Right lung (tissue), 10 donors: ENCODE measurements at places on chromosomes 4 and X. TPM values are rescaled to one million over a fixed set of nuclear protein-coding genes. Genes with fewer than 3 reads are reported as not detected.

Gene CT45A10
- 18.8 TPM for polyA plus RNA-seq

Gene COL4A6
- 14.5 TPM for polyA plus RNA-seq

Gene SHROOM3
- polyA plus RNA-seq = 14.5 TPM

DNA sequence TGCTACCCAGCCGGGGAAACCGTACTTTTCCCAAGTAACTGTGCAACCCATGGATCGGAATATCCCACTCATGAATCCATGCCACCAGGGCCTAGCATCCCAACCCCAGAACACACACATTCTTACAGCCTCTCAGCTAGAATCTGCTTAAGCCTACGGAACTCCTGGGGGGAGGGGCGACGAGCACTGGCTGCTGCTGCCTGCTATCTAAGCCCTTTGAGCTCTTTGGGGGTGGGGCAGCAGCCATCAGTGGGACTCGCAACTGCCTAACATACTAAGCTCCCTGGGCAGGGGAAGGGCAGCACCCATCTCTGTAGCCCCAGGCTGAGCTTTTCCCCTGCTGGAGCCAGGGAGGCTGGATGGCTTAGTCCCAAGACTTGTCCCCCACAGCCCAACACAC lies 28.6 kb downstream of the NUDT10 start:
- no peak for DNase-seq

GRCh38 chr4:111228396-111228795 lies 605.5 kb upstream of the PITX2 start:
- no peak for DNase-seq

- peak; percentile 43 for DNase-seq
These were observed at the start of gene SCML2 for GRCh38 chrX:18354369-18355223. Gene SCML2, minus strand, starts transcription at chrX:18354688. Its CDS starts 20,617 bp downstream, at chrX:18334071.

DNA sequence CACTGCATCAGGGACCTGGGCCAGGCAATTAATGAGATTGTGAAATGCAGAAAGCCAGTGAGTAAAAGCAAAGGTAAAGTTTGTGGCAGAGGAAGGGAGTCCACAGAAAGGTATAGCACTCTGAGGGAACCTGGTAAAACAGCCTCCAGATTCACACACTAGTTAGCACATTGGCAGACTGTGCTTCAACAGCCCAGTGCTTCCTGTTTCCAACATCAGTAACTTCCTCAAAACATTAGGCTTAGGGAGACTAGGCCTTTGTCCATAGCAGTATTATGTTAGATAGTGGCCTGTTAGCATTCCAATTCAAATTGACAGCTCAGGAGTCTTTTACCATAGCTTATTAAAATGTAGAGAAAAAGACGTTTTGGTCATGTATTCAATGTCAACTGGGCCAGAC lies 582.6 kb upstream of the ACTRT1 start:
- DNase-seq = no peak

DNA sequence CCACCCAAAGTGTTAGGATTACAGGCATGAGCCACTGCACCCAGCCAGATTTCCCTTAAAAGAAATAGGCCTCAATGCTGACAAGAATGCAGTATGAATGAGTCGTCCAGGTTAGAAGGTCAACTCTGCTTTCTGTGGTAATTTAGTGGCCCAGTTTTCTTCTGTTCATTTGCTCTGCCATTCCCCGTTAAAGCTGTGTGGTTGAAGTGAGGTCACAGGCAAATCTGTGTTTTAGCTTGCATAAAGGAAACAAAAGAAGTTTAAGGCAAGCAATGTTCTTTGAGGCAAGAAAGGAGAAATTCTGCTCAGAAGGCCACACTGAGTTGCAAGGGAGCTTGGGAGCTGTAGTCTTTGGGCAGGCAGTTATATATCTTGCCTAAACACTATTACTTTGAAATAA lies 176.8 kb downstream of the LARP7 start:
- DNase-seq = no peak

- DNase-seq = no peak
These were observed 25.6 kb upstream of the GPR78 start for GRCh38 chr4:8554555-8555100.

DNA sequence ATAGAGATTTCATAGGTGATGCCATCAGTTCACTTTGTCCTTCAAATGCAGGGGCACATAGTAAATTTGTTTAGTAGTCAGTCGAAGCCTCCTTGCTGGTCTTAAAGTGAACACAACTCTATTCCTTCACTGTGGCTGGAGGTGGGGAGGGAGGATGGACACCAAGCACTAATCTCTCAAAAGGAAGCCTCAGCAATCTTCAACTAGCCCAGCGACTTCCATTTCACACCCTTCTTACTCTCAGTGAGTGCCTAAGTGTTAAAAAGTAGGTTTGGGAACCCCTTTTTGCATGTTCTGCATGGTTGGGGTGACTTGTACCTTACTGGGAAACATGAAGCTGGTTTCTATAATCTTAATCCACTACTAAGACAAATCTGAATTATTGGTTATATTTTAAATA lies 96.0 kb upstream of the GUCY1A1 start:
- DNase-seq = no peak

- no peak for DNase-seq
These were observed 52.1 kb downstream of the TSC22D3 start for GRCh38 chrX:107723511-107723910.
